MCF 10A (cell line): ENCODE measurements at places on chromosomes 2 and 18.

DNA sequence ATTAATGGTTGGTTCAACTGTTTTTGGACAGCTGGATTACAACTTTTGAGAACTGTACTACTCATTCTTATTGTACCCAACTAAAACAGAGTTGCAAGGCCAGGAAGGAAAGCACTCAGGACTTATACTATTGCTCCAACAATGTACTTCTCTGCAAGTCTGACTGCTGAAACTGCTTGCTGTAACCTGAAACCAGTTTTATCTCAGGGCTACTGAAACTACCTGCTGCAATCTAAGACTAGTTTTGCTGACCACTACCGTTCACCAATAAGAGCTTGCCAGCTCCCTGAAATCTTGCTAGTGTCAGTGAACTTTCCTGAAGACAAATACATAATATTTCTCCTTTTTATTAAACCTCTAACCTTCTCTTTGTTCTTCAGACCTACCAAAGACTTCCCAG lies 157.3 kb downstream of the CDCA7 start:
- peak; percentile 34 for DNase-seq

DNA sequence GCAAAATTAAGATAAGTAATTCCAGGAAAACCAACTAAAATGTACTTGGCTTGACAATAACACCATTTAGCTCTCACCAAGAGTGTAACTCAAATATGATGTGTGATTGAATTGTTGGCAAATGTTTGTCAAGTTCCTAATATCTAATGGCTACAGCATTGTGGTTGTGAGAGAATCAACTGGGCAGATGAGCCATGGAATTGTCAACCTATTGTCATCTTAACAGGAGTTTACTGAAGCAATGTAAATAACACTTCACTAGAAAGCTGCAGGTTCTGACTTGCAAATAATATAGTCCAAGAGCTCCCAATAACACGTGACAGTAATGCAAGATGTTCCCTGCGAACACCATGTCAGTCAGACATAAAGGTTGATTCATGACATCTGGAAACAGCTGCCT lies 495.2 kb upstream of the MEIS1 start:
- DNase-seq: no peak

GRCh38 chr2:176554101-176555048 lies 285.1 kb downstream of the MTX2 start:
- peak; percentile 63 for DNase-seq

GRCh38 chr18:32637226-32637625 lies 135.6 kb downstream of the KLHL14 start:
- no peak for DNase-seq

- no peak for DNase-seq
Measured at GRCh38 chr2:89823556-89823955, 1132.1 kb downstream of the RPIA start.

DNA sequence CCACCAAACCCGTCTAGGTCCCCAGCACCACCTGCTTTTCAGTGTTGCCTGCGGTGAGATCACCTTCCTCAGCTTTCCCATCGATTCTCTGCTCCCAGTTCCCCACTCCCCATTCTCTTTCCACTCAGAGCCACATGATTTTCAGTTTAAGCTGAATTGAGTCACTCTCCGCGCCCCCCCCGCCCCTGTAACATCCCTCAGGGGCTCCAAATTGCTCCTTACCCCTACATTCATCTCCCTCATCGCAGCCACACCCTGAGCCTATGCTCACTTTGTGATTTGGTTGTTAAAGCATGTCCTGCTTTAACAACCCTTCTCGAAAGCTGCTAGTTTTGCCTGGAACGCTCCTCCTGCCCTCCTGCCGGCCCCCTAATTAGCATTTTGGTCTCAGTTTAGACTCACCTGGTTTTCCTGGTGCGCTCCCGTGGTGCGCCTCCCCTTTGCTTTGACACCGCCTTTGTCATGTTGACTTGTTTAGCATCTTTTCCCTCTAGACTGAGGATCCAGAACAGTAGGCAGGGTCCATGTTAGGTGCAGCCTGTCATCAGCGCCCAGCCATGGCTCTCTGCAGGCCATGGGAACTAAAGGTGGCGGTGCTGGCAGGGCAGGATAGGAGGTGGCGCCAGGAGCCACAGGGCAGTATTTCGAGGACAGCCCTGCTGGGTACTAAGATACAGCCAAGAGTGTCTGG lies 60.8 kb downstream of the ST3GAL5 start:
- no peak for DNase-seq

- DNase-seq: no peak
Measured at GRCh38 chr2:152582081-152582480, 135.2 kb downstream of the PRPF40A start.

DNA sequence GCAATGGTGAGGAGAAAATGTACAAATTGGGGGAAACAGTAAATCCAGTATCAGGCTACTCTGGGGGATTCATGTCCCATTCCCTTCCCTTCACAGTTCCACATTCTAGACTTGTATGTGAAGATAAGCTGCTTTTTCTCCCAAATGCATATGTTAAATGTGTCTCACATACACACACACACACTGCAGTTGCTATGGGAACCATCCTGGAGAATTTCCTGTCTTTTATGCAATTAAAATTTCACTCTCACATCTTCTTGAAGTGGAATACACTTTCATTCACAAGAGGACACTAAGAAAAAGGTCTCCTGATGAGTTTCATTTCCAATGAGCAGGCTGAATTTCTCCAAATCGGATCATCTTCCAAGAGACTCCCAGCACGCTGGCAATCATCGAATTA lies 366.0 kb downstream of the LRATD1 start:
- no peak for DNase-seq
